Anterior cingulate cortex (tissue), 58 donors: ENCODE measurements at places on chromosomes 5 and 9.

DNA sequence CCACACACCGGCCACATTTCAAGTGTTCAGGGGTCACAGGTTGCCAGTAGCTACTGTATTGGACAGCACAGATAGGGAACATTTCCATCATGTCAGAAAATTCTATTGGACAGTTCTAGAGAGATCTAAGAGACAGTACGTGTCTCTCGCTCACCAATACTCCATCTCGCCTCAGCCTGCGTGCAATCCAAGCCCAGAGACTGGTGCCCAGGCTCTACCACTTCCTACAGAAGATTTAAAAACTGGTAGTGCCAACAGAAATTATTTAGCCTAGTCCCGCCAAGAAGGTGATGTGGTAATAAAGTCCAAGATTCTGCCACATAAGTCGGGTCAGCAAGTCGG lies 390 bp upstream of the SNX2 start:
- DNase-seq, result no peak

DNA sequence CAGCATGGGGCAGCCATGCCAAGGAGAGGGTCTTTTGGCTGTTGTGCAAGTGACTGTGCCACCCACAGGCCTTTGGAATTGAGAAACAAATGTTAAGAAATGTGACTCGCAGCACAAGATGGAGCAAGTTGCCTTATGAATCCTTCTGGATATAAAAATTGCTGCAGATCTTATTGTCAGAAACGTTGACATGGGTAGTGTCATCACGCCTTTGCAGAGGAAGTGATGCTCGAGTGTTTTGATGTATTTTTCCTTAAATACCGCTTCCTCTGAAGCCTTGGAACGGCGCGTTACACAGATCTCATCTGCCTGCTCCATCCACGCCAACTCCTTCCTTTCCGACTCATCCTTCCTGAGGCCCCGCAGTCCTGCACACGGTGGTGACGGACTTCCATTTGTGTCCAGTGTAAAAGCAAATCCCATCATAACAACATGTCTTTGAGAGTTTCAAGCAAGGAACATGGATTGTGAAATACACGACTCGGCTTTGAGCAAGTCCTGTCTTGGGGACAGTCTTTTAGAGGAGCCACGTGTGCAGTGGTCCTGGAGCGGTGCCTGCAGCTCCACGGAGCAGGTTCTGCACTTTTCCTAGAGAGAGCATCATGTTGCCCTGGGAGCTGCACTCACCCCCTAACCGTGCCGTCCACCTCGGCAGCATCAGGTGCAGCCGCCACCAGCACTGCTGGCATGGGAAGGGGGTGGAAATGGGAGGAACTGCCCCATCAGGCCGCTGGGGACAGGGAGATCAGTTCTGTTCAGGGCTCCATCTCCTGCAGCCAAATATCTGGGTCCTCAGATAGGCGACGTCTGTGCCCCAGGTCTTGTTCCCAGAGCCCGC lies 15.1 kb downstream of the ROPN1L start:
- DNase-seq, result peak; percentile 31

- no peak for DNase-seq
These were observed 111.7 kb upstream of the PCAT7 start for GRCh38 chr9:94443032-94443722.

DNA sequence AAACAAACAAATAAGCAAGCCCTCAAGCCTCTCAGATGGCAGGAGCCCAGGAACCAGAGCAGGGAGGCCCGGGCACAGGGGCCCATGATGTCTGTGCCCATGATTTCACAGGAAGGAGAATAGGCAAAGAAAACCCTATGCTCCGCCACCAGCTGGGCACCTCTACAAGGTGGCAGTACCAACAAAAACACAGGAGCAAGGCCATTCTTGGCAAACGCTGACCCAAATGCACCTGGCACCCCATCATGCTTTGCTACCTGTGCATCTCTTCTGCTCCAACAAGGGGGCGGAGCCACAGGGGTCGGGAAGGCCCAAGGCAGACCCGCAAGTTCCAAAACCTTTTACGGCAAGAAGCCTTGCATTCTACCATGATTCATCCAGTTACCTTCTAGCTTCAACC lies 3.1 kb downstream of the BRD3 start:
- DNase-seq, result no peak

DNA sequence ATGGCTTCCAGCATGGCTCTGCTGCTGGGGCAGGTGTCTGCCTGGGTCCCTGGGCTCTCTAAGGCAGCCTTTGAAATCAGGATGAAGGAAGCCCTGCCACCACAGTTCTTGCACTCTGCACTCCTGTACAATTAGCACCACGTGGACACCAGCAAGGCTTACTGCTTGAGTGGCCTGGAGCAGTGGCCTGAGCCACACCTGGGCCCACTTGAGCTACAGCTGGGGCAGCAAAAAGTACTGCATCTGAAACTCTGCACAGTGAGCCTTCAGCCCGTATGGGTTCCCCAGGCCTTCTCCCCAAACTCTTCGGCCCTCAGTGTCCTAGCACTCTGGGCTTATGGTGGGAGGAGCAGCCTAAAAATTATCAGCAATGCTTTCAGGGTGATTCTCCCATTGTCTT lies 8.0 kb upstream of the INIP start:
- DNase-seq, result no peak

- DNase-seq, result no peak
These were observed at the start of the genes BHMT2 and DMGDH for GRCh38 chr5:79069488-79070349. Gene BHMT2, plus strand, starts transcription at chr5:79069767. Its CDS starts 16 bp downstream, at chr5:79069783. Gene DMGDH, minus strand, starts transcription at chr5:79069674. Its CDS starts 54 bp downstream, at chr5:79069620.

DNA sequence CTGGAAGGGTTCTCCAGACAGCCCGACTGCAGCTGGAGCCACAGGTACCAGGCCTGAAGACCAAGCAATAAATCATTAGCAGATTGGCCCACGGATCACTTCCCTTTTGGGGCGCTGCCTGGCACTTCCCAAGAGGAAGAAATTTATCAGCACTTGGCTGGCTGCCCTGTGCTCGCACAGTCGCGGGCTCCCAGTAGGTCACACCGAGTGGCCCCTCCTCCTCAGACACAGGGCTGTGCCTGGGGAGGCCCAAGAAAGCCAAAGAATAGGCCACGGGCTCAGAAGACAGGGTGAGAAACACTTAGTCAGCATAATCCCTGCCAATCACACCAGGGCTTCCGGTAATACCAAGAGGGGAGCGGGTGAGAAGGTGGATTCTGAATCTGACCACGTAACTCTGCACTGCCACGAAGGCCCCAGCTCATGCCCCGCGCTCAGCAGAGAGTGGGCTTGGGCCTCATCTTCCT lies 115.7 kb upstream of the MSX2 start:
- peak; percentile 5 for DNase-seq

- no peak for DNase-seq
These were observed 888.8 kb downstream of the CDH18 start for GRCh38 chr5:19099195-19099594.
